ENCODE measurements at places on chromosomes 1 and 21.

DNA sequence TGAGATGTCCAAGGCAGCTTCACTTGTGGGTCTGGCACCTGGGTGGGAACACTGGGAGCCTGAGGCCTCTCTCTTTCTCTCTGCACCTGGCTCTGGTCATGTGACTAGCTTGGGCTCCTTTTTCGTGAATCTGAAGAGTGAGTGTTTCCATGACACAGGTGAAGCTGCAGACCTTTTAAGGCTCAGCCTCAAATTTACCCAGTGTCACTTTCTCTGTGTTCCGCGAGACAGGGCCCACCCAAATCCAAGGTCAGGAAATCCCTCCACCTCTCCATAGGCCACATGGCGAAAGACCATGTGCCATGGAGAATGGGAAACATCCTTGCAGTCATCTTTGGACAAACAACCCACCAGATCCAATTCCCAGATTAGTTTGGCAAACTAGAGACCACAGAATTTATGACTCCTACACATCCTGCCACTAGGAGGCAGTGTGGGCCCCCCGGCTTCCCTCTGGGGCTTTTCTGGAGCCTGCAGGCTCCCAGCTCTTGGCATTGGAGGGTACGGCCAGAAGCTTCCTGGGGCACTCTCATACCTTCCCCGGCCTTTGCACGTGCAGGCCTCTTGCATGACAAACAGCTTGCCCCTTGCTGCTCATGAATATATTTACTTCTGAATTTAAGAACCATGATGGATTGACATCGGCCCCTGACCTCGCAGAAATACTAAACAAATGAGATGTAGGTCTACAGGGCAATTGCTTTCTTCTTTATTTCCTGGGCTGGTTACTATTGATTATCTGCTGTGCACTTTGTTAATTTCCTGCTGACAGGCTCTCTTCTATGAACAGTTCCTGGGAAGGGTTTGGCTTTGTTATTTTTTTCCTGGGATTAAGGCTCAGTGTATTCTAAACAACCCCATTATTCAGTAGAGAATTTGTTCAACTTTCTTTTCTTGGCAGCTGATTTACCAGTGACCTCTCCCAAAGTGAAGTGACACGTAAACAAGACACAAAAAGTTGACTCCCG lies 180.7 kb downstream of the KAZN start:
- DNase-seq = peak; percentile 33

DNA sequence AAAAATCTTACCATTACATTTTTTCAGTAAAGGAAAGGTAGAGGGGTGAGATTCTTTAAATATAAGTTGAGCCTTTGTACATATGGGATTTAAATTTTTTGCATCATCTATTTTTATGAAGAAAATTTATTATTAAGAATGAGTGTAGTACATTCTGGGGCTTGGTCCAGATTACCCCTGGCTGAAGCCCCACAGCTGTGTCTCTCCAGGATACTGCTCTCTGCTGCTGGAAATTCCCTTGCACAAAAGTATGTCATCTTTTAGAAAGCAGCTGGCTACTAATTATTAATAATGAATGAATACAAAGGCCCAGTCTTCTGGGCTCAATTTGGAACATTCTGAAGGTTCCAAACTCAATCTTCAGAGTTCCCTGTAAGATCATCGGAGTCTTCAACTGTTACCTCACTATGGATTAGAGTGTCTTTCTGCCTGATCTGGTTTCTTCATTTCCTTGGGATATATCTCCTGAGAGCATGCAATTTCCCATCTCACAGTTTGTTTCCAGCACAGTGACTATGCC lies 428.6 kb upstream of the BRINP3 start:
- DNase-seq = peak; percentile 55

GRCh38 chr1:160839746-160840145 lies 22.9 kb downstream of the CD244 start:
- DNase-seq = no peak

DNA sequence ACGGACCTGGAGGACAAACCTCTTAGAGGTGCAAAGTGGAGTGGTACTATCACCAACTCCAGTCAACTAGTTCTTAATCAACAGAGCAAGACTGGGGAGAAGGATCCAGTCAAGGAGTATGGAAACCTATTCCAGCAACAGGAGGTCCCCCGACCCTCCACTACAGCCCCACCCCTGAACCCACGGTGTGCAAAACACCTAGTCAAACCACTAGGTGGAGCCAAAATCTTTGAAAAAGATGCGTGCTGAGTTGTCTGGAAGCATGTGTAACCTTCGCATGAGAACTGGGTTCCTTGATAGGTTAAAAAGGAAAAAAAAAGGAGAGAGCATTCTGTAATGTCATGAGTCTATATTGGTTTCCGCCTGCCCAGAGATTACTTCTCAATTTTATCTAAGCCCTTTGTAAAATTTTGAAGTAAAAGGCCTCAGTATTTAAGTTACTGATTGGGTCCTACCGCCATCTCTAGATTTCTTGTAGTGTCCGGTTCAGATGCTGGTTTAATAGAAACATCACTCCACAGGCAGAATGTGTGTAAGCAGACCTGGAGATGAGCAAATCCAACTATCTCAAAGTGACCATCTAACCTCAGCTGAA lies 81.9 kb upstream of the HAO2 start:
- DNase-seq = no peak

- no peak for DNase-seq
Measured at GRCh38 chr1:165014753-165015152, 341.8 kb downstream of the LMX1A start.

DNA sequence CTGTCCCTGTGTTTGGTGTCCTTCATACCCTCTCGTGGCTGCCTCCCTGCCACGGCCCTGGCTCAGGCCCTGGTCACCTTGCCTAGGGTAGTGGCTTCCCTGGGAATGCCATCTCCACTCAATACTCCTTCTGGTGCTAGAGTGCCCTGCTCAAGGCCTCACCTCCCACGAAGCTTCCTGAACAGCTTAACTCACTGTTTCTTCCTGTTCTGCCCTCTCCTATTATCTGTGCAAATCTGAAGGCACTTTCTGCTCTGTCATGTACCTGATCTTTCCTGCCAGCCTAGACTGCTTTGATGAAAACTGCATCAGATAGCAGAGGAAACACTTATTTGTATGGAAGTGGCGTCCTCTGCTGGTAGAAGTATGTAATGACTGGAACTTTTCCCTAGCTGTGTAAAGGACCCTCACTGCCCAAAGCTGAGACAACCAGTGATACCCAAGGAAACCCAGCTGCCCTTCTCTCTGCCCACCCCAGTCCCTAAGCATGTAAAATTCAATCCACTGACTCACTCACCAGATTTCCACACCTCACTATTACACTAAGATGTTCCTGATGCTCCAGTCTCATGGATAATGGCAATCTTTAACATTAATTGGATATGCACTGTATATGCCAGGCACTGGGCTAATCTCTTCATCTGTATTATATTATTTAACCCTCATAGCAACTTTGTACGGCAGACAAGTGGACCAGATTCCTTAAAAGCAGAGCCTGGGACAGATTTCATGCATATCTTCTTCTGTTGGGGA lies 36.2 kb upstream of the BTG2 start:
- DNase-seq = no peak

DNA sequence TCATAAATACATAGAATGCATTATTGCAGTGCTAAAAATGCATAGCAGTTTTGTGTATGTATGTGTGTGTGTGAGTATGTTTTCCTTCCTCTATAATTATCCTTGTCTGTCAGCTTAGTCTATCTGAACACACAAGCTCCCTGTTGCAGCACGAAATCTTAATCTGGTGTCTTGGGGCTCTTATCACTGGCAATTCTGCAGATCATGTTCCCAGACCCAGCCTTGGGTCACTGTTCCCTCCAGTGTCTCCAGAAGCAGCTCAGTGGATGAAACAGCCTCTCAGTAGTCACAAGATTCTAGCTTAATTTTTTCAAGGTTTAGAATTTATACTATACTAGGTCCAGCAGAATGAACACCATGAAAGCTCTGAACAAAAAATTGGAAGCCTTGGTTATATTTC lies 777.9 kb downstream of the MRPL39 start:
- DNase-seq = no peak

GRCh38 chr1:64312431-64312830 lies 109.0 kb downstream of the UBE2U start:
- no peak for DNase-seq

DNA sequence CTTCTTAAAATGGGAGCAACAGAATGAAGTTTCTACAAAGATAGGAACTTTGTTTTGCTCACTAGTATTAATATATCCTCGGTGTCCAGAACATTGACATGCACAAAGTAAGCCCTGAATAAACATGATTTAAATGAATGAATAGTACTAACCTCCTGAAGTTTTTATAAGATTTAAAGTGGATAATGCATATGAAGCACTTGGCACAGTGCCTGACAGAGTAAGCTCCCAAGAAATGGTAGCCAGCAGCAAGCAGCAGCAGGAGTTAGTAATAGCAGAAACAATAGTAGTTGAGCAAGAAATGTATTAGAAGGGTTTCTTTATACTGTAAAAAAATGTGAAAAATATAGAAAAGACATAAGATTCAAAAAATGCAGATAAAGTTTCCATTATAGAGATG lies 258.1 kb upstream of the C1orf87 start:
- peak; percentile 23 for DNase-seq

DNA sequence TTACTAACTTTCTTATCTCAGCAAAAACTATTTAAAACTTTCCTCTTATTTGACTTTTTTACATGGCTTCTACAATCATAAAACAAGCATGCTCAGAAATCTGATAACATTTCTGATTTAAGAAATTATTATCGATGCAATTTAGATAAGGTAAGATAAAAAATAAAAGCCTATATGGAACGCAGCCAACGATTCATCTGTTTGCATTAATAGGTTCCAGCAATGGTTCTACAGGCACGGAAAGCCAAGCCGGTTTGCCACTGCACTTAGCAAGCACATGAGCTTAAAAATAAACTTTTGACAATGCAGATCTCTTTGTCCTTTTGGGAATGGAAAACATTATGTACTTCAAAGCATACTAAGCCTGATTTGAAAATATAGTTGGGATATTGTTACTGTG lies 77.5 kb upstream of the KCNK2 start:
- no peak for DNase-seq

GRCh38 chr1:166675213-166675612 lies 164.1 kb upstream of the POGK start:
- no peak for DNase-seq

GRCh38 chr1:243745356-243745755 lies 104.7 kb downstream of the AKT3 start:
- DNase-seq = no peak

GRCh38 chr1:6014130-6014999 lies 22.1 kb upstream of the NPHP4 start:
- DNase-seq = no peak

Data from right hindlimb (tissue), 1 donor.